ENCODE measurements at places on chromosomes 3 and 15. TPM values are rescaled to one million over a fixed set of nuclear protein-coding genes. Genes with fewer than 3 reads are reported as not detected.
A peak's percentile ranks its signal among the peaks of the same experiment; 100 is the strongest.

DNA sequence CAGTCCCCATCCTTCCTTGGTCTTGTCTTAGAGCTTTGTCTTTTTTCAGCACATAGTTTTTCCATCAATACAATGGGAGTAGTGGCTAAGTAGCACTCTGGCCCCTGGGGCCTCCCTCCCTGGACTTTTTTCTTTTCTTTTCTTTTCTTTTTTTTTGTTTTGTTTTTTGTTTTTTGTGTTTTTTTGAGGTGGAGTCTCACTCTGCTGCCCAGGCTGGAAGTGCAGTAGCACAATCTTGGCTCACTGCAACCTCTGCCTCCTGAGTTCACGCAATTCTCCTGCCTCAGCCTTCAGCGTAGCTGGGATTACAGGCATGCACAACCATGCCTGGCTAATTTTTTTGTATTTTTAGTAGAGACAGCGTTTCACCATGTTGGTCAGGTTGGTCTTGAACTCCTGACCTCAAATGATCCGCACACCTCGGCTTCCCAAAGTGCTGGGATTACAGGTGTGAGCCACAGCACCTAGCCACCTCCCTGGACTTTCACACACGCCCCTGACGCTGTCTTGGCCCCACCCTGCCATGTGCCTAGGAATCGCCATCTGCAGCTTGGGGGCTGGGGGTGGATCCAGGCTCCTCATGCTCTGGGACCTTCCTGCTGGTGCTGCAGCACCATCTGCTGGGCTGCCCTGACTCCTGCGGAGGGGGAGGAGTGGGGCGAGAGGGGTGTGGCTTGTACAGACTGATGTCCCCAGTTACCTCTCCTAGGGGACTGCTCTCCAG is 2.8 kb downstream of the C15orf39 start:
- peak; percentile 66 for ATAC-seq

DNA sequence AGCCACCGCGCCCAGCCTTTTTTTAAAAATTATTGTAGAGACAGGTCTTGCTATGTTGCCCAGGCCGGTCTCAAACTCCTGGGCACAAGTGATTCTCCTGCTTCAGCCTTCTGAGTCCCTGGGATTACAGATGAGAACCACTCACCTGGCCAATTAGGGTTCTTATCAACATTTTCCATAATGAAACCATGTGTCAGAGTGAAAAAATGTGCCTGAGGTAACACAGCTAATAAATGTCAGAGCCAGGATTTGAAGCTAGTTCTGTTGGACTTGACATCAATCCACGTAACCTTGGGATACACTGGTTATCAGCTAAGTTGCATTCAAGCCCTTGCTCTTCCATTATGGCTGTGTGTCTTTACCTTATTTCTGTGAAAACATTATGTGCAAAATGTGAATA is 29.1 kb downstream of the CHST14 start:
- no peak for ATAC-seq

DNA sequence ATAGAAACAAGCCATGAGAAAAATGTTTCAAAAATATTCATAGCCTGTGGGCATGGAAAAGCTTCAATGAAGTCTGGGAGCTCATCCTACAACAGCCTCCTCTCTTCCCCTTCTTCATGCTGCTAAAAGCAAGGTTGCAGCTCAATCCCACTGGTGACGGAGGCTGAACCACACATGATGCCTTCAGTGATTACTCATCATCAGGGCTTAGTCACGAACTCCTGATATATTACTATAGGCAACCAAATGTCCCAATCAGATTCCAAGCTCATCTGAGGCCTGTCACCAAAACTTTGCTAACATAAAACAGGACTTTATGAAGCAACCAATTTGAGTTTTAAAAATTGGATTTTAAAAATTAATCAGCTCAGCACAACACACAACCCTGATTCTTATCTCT is 24.0 kb upstream of the SLC24A5 start:
- no peak for ATAC-seq

DNA sequence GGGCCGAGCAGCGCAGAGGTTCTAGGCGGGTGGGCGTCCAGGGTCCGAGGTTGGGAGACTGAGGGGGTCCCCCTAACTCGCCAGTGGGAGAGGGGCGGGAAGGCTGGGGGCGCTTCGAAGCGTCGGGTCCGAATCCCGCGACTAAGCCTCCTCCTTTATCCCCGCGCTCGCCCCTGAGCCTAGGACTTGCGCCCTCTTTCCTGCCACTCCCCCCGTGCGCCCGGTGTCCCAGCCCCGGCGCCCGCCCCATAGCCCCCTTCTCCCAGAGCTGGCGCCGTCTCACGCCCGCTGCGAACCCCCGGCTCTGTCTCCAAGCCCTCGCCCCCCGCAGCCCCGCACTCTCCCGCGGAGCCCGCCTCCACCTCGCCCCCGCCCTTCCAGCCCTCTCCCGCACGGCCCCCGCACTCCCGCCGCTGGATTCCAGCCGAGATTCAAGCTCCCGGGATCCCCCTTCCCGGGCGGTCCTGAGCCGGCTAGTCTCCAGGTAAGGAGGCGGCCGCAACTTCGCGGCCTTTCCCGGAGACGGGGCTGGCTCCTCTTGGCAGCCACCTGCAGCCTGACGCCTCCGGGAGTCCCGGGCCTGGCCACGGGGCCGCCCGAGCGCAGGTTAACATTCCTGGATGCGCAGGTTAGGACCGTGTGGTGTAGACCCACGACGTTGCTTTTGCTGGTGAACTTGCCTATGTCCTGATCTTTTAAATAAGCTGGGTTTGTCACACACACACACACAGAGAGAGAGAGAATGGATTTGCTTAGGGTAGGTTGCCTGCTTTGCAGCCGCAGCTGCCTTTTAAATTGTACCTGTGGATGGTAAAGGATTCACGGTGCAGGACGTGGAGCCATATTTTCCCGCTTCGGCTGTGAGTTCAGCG is 563 bp downstream of the PXYLP1 start:
- ATAC-seq: peak; percentile 12

Gene EBLN2
- total RNA-seq: 8.2 TPM

Gene CASR
- 0.82 TPM for total RNA-seq

All from activated T-helper 17 cell treated with anti-CD3 and anti-CD28 coated beads, Interleukin-2, amount 50 U/mL, for 72 hours (primary cell).